ENCODE measurements at places on chromosomes 7 and 10.

DNA sequence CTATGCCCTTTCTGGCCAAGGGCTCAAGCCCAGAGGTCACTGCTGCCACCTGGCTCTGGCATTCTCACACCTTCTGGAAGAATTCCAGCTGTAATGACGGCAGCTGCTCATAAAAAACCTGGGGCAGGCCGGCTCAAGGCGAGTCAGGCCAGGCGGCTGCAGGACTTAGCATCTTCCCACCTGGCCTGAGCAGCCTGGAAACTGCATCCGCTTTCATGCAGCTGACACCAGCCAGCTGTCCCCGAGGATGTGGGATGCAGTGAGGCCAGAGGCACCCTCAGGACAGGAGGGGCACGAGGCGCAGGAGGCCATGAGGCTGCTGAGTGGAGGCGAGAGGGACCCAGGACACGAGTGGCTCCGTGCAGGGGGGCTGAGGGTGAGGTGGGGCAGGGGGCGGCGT, 47.5 kb upstream of the ADGRA1 start:
- DNase-seq = no peak

DNA sequence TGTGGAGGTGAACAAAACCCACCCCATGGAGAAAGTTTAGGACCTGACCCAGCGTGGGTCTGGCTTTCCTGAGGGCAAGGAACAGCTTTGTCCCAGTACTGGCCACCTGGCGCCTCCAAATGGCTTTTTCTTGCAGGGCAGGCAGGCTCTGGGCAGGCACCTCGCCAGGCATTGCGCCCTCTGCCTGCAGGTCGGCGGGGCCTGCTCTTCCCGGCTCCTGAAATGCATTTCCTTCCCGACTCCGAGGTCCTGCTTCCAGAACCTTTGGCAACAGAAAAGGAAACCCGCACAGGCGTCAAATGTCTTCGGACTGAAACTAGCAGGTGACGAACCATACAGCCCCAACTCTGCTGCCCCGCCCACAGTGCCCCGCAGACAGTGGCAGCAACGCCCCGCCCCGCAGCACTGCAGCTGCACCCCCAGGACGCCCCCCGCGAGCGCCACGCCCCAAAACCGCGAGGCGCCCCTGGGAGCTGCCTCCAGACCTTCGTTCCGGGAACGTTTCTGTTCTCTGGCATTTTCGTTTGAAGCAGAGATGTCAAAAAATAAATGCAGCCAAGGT, 65.5 kb downstream of the C10orf143 start:
- DNase-seq = no peak

GRCh38 chr10:42428534-42428933, 209.8 kb downstream of the ZNF33B start:
- DNase-seq = no peak

GRCh38 chr10:122494173-122494820, 32.9 kb downstream of the HTRA1 start:
- DNase-seq = no peak

GRCh38 chr10:123119081-123119480, 16.7 kb upstream of the HMX3 start:
- no peak for DNase-seq

- no peak for DNase-seq
Observed at GRCh38 chr7:91771394-91771793, 109.1 kb downstream of the MTERF1 start.

- DNase-seq = no peak
Observed at GRCh38 chr7:35482231-35482630, 212.7 kb downstream of the HERPUD2 start.

DNA sequence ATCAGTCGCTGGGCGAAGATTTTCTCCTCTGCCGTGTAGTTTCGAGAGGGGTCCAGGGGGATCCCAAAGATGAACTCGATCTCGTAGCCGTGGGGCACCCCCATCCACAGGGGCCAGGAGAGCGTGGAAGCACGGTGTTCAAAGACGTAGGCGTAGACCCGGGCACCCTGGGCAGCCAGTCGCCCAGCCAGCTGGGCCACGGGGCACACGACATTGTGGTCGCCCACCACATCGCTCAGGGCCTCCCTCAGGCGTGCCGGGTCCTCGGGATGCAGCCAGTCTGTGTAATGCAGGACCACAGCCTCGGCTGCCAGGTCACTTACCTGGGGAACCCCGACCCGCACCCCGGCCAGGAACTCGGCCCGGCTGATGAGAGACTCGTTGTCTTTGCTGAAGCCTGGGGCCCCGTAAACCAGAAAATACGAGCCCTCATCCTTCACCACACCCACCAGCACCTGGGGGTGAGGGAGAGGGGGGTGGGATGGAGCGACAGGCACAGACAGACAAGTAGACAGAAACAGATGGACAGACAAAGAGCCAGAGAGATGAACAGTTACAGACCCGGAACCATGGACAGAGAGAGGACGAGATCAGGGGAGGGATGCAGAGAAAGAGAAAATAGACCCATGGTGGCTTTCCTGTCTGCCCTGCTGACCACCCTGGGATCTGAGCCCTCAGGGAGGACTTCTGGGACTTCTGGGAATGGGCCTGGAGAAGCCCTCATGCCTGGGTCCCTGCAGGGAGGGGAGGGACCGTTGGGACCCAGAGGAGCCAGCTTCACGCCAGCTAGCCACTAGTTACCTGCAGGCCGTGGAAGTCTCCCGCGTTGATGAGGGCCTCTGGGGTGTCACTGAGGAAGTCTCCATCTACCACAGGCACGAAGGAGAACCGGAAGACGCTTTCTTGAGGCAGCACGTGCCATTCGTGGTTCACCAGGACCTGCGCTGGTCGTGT, 3.0 kb downstream of the ACHE start:
- DNase-seq = no peak

DNA sequence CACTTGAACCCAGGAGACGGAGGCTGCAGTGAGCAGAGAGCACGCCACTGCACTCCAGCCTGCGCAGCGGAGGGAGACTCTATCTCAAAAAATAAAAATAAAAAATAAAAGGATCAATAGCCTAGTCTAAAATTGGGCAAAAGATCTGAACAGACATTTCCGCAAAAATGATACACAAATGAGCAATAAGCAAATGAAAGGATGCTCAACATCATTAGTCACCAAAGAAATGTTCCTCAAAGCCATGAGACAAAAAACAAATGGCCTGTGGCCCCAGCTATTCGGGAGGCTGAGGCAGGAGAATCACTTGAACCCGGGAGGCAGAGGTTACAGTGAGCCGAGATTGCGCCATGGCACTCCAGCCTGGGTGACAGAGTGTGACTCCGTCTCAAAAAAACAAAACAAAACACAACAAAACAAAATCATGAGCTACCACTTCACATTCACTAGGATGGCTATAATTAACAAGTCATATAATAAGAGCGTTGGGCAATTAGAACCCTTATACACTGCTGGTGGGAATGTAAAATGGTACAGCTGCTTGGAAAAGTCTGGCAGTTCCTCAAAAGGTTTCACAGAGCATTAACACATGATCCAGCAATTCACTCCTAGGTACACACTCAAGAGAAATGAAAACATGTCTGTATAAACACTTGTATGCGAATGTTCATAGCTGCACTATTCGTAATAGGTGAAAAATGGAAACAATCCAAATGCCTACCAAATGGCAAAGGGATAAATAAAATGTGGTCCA, 3.1 kb downstream of the DAGLB start:
- no peak for DNase-seq

DNA sequence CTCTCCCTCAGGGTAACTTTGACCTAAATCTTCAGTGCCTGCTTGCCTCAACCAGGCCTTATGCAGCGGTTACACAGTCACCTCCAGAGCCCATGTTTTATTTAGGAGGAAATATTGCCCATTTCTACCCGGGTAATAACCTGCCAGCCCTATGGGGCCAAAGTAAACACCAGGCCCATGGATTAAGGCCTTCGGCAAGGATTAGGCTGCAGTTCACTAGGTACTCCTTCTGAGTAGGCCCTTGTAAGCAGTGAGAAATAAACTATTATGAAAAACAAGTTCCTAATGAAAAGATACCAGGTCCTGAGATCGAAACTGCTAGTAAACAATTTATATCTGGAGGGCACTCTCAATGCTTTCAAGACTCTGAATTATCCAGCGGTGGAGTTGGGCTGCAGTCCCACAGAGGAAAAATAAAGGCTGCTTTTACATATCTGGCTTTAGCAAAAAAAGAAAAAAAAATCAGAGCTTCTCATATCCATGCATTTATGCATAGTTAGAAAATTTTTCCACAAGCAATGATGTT, 3.7 kb upstream of the HOXA10 start:
- no peak for DNase-seq

GRCh38 chr10:653991-654646, 35.3 kb downstream of the DIP2C start:
- DNase-seq = no peak

GRCh38 chr7:93751421-93751820, 139.1 kb downstream of the TFPI2 start:
- DNase-seq = no peak

- DNase-seq = no peak
Observed at GRCh38 chr7:113246738-113247137, 128.4 kb upstream of the SMIM30 start.

GRCh38 chr7:26153241-26153822, 1.3 kb downstream of the NFE2L3 start:
- no peak for DNase-seq

GRCh38 chr10:67875340-67876238, 8.9 kb upstream of the SIRT1 start:
- DNase-seq = no peak

- DNase-seq = no peak
Observed at GRCh38 chr10:28728366-28728765, 51.0 kb downstream of the BAMBI start.

GRCh38 chr7:67392596-67393438, 396.2 kb downstream of the TYW1 start:
- no peak for DNase-seq

- DNase-seq = no peak
Observed at GRCh38 chr10:35712486-35712885, 70.4 kb upstream of the FZD8 start.

- DNase-seq = no peak
Observed at GRCh38 chr10:7896297-7896696, 78.0 kb downstream of the TAF3 start.

DNA sequence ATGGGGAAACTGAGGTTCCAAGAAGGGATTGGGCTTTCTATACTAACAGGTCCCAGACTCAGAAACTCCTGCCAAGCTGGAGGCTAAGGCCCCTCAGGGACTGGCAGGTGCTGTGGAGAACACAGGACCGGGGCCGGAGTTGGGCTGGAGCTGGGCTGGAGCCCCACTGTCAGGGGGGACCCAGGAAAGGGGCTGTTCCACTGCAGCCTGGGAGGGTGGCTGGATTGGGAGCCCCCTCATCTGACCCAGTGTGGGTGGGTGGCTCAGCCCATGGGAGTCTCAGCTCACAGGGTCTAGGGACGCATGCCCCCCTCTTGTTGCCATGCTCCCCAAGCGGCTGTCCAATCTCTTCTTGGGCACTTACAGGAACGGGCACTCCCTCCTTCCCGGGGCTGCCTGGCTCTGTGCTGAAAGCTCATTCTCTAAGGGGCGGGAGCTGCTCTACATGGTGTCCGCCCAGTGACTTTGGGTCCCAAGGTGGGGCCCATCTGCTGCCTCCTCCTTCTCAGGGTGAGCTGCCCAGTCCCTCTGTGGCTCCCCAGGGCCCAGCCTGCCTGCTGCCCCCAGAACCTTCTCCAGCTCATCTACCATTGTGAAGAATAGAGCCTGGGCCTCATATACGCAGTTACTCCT, 126.5 kb downstream of the MYL10 start:
- no peak for DNase-seq

DNA sequence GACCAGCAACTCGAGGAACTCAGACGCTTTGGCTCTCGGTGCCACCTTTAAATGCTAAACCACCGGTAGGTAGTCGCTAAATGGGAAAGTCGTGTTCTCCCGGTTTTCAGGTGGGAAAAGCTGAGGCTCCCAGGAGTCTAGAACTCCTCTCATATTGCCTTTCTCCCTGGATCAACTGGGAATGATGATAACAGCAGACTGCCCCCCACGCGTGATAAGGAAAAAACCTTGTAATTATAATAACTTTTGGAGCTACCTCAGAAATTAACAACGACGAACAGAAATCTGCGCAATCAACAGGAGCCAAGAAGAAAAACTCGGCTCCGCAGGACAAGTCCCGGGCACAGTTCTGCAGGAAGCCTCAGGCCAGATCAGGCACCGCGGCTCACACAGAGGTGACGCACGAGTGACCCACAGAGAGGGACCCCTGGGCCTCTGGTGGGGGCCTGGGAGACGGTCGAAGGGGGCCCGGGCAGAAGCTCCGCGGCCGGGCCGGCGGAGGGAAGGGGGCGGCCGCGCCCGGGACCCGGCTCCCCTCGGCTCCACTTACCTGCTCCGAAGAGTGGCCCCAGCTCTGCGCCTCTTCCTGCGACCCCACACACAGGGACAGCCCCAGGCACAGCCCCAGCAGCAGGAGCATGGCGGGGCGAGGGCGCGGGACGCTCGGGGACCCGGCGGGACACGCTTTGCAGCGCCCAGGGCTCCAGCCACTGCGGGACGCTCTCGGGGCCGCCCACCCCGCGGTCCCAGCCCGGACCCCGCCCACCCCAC, at the start of gene ITIH5:
TSS of gene ITIH5 (minus strand) at position 714 of the 771 bp plus-strand sequence. CDS start at position 640, 74 bp downstream.
- DNase-seq = no peak

- no peak for DNase-seq
Observed at GRCh38 chr7:2968616-2969397, 74.9 kb downstream of the CARD11 start.

GRCh38 chr7:50531401-50531911, 33.7 kb downstream of the DDC start:
- no peak for DNase-seq

GRCh38 chr7:84452618-84453017, 258.0 kb upstream of the SEMA3A start:
- DNase-seq = no peak

GRCh38 chr7:4383584-4383983, 298.5 kb upstream of the FOXK1 start:
- no peak for DNase-seq

GRCh38 chr7:151439855-151440798, at the start of gene CRYGN:
Gene CRYGN, minus strand, starts transcription at chr7:151440141. Its CDS starts 224 bp downstream, at chr7:151439917.
- DNase-seq = no peak

DNA sequence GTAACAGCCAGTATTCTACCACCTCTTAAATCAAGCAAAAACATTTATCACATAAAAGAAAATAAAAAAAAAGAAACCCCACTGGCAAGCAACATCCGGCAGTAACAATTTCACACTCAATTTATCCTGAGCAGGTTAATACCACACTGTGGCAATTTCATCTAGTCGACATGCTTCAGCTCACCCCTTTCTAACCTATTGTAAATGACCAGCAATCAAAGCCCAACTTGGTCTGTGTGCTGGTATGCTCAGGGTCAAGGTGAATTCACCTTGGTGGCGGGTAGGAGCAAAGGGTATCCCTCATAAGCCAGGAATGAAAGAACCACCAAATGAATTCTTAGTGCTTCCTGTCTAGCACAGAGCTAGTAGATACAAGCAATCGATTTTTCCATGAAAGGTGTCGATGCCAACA, 109.1 kb upstream of the AFAP1L2 start:
- DNase-seq = no peak
